ENCODE measurements at places on chromosomes 5 and 9.

DNA sequence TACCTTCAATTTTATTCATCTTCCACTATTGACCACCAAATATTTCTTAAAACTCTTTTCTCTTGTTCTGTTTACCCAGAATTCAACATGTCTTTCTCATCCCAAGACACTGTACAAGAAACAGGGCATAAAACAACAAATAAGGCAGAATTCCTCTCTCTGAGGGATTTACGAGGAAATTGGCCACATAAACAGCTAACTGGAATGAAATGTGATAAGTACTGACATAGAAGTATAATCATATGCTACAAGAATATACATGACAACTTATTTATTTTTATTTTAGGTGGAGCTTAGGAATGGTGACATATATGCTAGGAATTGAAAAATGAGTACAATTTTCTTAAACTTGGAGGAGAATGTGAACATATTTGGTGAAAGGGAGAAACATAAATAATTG, 48.8 kb upstream of the FBN2 start:
- no peak for DNase-seq

DNA sequence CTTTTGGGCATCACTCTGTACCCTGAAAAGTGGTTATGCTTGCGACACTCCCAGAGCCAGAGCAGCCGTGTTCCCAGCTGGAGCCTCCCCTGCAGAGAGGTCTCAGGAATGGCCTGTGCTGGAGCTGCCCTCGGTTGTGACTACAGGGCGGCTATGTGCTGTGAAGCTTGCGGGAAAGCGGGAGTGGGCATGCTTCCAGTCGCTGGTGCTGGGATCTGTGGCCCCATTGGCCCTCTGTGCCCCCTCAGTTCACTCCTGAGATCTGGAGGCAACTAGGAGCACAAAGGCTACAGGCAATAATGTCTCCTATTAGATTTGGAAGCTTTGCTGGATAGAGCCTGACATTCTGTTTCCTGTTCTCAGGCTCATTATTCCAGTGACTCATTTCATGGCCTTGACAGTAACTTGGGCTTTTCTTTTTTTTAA, 56.9 kb downstream of the GPR107 start:
- no peak for DNase-seq

- DNase-seq: no peak
Observed at GRCh38 chr5:17343675-17344074, 126.2 kb downstream of the BASP1 start.

DNA sequence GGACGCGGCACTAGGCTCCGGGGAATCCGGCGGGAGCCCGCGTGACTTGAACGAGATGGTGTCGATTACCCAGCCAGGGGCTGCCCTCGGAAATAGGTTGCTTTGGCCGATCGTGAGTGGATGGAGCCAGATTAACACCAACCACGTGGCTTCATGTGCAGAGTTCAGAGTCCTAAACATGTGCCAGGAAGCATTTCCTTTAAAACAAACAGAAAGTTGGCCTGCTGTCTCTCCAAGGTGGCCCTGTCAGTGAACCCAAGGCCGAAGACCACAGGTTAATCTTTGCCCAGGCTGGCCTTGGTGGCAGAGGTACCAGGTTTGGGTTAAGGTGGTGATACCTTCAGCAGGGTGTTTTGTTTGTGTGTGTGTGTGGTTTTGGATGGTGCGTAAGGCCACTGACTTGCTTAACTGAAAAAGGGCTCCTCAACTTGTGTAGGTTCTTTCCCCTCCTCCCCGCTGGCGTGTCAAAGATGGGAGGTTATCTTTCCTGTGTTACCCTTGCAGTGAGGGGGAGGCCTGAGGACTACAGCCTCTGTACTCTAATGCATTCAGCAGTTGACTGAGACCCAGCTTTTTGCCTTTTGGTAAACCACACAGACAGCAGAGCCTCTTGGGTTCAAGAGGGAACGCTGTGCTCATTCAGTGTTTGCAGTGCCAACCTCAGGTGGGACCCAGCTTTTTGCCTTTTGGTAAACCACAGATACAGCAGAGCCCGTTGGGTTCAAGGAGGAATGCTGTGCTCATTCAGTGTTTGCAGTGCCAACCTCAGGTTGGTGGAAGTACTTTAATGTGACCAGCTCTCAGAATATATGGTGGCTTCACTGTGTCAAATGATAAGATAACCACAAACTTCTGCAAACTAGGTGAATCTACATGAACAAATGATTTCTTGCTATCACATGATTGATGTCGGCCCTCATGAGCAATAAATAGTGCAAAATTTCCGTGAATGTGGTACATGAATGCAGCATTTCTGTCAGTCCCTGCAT, 1.4 kb downstream of the IQGAP2 start:
- DNase-seq: no peak

DNA sequence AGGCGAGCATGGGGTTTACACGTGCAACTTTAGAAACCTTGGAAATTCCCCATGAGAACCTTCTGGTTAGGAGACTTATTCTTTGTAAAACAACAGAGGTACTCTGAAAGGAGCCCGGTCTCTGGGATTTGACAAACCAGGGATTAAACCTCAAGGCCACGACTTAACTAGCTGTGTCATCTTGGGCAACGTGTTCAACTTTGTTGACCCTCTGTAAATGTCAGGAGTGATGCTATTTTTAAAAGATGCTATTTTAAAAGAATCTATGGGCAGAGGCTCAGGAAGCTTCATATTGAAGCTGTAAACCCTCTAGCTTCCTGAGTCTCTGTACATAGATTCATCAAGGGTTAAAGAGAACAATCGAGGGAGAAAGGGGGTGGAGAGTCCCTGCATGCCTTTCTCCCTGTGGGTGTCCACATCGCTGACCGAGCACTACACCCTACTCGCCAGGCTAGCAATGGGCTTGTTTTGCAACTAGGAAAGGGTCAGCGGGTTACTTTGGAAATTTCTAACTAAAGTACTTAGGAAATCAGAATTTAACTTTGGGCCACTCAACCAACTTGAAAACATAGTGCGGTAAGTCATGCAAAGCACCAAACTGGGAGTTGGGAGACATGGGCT, 2.1 kb downstream of the SLC36A2 start:
- no peak for DNase-seq

GRCh38 chr5:138583984-138584637, 8.9 kb upstream of the HSPA9 start:
- DNase-seq: no peak

DNA sequence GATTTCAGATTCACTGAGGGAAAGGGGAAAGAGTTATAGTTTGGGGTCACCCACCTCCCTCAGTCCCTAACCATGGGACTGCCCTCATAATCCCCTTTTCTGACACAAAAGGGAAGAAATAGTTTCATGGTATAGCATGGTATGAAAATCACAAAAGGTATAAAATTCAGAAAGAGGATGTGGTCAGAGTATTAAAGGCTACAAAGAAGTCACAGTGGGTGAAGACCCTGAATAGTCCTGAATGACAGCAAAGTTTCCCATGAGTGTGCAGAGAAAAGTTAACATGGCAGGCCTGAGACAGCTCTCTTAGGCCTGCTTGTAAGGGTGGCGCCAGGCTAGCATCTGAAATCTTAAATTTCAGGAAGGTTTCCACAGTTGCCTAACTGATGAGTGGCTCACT, 290.6 kb upstream of the ZNF608 start:
- DNase-seq: no peak

GRCh38 chr9:93024986-93025630, 33.4 kb upstream of the SUSD3 start:
- no peak for DNase-seq

- DNase-seq: no peak
Observed at GRCh38 chr5:81657386-81657785, 93.5 kb downstream of the SSBP2 start.

GRCh38 chr9:111798786-111799185, 4.0 kb upstream of the SHOC1 start:
- no peak for DNase-seq

- DNase-seq: no peak
Observed at GRCh38 chr9:70291446-70291845, 32.7 kb downstream of the SMC5 start.

Data from NCI-H526 treated with DMSO at 0.1 percent for 48 hours (cell line).